Diencephalon (tissue), 1 donor: ENCODE measurements at places on chromosomes 1 and 21. TPM values are rescaled to one million over a fixed set of nuclear protein-coding genes. Genes with fewer than 3 reads are reported as not detected.

Gene TIE1
- total RNA-seq: 19.6 TPM

Gene HENMT1
- total RNA-seq: 37.8 TPM

Gene CD160
- total RNA-seq: not detected

Gene PGD
- 124 TPM for total RNA-seq

Gene SPRR2A
- not detected for total RNA-seq

Gene RALGPS2
- total RNA-seq: 67.8 TPM

Gene AADACL4
- not detected for total RNA-seq

Gene DENND2C
- 2.5 TPM for total RNA-seq

Gene ETNK2
- 69.9 TPM for total RNA-seq

Gene RPTN
- not detected for total RNA-seq

Gene KRTAP10-6
- total RNA-seq: not detected

Gene INSRR
- total RNA-seq: 0.46 TPM

Gene TPTE
- total RNA-seq: not detected

Gene FMO5
- total RNA-seq: 1.4 TPM

Gene OR14K1
- not detected for total RNA-seq

Gene PTGER3
- 22.1 TPM for total RNA-seq

Gene LCE2A
- not detected for total RNA-seq

Gene S100A12
- 4.8 TPM for total RNA-seq

Gene GBP7
- not detected for total RNA-seq

Gene OR2T2
- total RNA-seq: not detected

Gene FNBP1L
- total RNA-seq: 248 TPM

Gene SLC2A1
- 50.7 TPM for total RNA-seq

Gene OR2T33
- not detected for total RNA-seq

Gene OR2L13
- 5.5 TPM for total RNA-seq

Gene PADI2
- 3.5 TPM for total RNA-seq

Gene TSTD1
- 52.1 TPM for total RNA-seq

Gene RASSF5
- 6.0 TPM for total RNA-seq

Gene ROR1
- 2.3 TPM for total RNA-seq

Gene SMIM1
- 0.92 TPM for total RNA-seq

Gene RAB7B
- 0.69 TPM for total RNA-seq
